ENCODE measurements at places on chromosomes 2 and 18.

DNA sequence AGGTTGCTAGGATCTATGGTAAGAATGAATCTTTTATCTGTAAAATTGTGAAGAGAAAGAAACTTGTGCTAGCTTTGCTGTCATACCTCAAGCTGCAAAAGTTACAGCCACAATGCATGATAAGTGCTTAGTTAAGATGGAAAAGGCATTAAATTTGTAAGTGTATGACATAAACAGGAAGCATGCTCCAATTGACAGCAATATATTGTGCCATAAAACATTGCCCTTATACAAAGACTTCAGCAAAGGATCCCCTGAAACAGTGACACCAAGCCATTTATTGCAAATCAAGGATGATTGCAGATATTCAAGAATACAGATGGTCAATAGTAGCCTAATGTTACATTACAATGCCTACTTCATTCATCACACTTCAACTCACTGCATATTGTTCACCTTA is 283.1 kb downstream of the CPS1 start:
- no peak for DNase-seq

DNA sequence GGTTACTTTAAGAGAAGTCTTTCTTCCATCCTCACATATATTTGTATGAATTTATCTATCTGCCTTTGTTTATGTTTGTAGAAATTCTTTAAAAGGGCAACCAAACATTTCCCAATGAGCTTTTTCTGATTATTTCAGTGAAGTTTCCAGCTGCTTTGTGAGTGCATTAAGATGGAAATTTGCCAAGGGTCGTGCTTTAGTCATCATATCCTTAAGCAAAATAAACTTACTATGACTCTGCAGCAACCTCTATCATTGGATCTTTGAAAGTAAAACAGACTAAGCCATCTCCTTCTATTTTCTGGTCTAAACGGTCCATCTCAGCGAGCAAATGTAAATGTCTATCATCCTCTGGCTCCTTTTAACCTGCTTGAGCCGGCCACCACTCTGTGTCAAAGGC is 489.3 kb downstream of the SOX11 start:
- DNase-seq = no peak

- DNase-seq = no peak
These were observed 14.2 kb upstream of the OXER1 start for GRCh38 chr2:42777883-42778805.

GRCh38 chr2:1663621-1664020 is 80.7 kb downstream of the PXDN start:
- DNase-seq = no peak

GRCh38 chr18:48003426-48004349 is 73.2 kb upstream of the SMAD2 start:
- DNase-seq = no peak

DNA sequence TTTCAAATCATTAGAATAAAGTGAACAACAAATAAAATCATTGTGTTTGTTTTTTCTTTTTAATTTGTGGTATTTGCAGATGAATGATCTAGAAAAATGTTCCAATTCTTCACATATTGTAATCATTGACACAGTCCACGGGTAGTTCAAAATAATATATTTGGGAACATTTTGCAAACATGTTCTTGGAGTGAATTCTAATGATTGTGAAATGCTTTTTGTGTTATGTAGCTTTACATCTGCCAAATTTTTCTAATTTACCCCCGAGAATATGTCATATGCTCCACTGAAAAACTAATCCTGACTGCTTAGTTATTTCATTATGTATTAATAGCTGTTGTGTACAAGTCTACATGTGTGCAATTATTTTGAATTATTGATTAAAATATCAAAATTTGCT is 1468.4 kb upstream of the NXPH2 start:
- no peak for DNase-seq

GRCh38 chr2:105912081-105912480 is 167.4 kb downstream of the NCK2 start:
- no peak for DNase-seq

GRCh38 chr2:165227571-165227970 is 11.6 kb upstream of the SCN2A start:
- DNase-seq = no peak

DNA sequence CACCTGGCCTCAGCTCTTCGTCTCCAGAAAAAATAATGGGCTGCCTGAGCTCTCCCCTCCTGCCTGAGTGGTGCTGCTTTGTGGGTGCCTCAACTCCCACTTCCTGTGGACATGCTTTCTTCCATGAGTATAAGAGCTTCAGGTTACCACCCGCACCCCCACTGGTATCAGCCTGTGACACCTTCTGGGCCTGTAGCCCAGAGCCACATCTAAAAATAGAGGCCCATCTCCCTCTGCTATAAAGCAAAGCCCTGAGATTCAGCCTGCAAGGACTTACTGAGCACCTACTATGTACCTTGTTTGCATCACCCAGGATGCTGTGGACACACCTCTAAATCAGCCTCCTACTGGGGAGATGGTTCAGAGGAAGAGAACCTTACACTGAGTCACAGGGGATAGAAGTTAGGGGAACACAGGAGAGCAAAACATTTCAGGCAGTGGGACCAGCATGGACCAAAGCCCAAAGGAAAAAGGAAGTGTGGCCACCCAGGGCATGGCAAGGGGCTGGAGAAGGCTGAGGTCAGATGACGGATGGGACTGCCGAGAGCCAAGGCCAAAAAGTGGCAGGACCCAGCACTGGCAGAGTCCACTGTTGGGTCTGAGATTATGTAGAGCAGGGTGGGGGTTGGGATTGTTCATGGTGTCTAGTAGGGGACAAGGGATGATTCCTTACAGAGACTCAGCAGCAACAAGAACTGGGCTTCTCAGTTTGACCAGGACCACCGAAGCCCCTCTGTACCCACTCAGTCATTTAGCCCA is 123.7 kb upstream of the PPP1CB start:
- no peak for DNase-seq

GRCh38 chr2:71948781-71949536 is 198.7 kb downstream of the CYP26B1 start:
- no peak for DNase-seq

DNA sequence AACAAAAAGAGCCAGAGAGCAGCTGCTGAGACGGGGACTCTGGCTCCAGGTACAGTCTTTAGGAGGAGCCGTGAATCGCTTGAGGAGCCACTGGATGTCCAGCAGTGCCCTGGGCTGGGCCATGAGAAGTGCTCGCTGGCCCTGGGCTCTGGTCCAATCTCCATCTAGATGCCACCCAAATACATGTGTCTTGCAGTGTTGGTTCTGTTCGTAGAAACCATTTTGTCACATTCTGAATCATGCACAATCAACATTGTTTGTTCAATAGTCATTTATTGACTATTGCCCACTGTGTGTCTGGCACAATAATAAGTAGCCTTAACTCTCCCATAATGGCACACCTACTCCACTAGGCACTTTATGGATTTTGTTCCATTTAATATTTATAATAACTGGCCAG is 26.1 kb downstream of the TYMS start:
- DNase-seq = no peak

GRCh38 chr18:8468921-8469335 is 140.3 kb upstream of the RAB12 start:
- no peak for DNase-seq

GRCh38 chr18:53944721-53945120 is 279.7 kb downstream of the MBD2 start:
- no peak for DNase-seq

- DNase-seq = no peak
These were observed 55.7 kb downstream of the ZC3H8 start for GRCh38 chr2:112199188-112199587.

- DNase-seq = no peak
These were observed 22.9 kb upstream of the STAM2 start for GRCh38 chr2:152198499-152198898.

DNA sequence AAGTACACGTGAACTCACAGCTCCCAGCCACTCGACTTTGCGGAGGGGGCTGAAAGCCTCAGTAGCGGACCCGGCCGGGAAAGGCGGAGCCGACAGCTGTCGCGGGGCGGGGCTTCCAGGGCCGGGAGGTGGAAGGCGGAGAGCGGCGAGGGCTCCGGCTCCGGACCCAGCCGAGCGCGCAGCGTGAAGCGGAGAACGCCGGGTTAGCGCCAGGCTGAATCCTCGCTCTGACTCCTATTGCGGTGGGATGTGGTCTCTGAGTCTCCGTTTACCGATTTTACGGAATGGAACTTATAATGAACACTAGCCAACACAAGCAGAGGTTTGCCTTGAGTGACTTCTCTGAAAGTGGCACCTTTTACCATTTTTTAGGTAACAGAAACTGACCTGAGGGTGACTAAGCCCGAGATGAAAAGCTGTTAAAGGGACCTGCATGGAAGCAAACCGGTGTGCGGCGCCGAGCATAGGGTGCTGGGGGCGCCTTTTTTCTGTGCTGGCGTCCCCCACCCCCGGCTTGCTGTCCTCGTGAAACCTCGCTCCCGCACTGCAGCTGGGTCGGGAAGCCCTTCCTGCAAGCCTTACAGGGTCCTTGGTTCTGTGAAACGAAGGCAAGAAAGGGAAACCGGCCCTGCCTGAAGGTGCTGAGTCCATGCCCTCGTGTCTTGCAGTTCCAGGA is 72.9 kb downstream of the EN1 start:
- DNase-seq = no peak

DNA sequence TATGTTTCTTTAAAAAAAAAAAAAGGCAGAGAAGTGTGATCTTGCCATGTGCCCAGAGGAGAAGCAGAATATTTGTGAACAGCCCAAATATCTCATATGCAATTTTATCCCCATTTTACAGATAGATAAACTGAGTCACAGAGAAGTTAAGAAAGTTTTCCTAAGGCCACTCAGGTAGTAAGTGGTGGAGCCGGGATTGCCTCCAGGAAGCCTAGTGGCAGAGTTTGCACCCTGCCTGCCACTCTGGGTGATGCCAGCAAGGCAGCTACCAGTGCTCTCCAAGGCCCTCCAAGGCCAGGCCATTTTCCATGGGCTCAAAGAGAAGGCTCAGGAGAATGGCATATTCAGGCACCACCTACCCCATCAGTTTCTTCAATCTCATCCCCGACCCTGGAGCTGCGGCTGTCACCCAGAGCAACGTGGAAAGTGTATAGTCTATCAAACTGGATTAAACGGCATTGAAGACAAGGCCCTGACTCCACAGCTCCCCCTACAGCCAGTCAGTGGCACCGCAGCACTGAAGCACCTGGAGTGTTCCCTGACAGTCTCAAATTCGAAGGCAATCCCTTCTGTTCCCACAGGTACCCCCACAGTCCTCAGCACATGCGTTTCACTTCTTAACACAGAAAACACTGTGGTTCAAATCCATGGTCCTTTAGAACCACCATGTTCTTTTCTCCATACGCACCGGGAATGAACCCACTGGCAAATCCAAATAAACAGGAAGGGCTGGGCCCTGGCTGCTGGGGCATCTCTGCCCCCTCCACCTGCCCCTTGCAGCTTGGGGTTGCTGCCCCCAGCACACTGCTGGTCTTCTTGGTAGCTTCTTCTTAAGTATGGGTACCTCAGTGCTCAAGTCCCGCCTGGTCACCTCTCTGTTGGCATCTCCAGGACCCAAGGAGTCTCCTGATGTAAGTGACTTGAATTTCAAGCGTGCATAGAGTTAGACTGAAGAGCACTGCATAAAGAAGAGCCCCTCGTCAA is 175.3 kb downstream of the INHBB start:
- no peak for DNase-seq

- no peak for DNase-seq
These were observed 340.1 kb downstream of the ZNF804A start for GRCh38 chr2:184938221-184938985.

DNA sequence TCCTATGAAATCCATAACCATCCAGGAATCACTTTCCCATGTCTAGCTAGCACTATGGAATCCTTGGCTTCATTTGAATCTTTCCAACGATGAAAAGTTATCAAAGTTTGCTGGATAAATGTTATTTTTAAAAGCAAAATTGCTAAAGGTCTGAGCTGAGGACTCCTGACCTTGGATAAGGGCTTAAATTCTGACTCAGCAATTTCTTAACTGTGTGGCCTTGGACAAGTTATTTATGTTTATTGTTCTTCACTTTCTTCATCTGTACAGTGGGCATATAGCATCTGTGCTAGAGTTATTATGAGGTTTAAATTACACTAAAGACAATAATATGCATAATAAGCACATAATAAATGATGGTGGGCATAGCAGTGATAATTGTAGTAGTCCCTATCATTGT is 227.5 kb downstream of the KCNS3 start:
- no peak for DNase-seq

- no peak for DNase-seq
These were observed 63.7 kb downstream of the RNF152 start for GRCh38 chr18:61829108-61829507.

DNA sequence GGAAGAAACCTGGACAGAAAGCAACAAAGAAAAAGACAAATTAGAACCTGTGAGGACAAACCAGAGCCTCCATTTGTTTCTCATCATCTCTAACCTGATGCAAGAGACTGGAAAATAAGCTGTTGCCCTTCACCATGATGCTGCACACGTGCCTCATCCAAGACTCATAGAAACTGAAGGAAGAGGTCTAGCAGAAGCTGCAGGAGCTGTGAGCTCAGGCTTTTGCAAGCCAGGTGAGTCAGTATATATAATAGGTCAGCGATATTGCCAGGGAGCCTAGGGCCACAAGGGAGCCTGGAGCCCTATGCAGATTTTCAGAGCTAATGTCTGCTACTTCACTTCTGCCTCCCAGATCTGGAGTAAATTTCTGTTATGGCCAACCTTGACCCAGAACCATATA is 163.1 kb downstream of the LNPK start:
- DNase-seq = no peak

DNA sequence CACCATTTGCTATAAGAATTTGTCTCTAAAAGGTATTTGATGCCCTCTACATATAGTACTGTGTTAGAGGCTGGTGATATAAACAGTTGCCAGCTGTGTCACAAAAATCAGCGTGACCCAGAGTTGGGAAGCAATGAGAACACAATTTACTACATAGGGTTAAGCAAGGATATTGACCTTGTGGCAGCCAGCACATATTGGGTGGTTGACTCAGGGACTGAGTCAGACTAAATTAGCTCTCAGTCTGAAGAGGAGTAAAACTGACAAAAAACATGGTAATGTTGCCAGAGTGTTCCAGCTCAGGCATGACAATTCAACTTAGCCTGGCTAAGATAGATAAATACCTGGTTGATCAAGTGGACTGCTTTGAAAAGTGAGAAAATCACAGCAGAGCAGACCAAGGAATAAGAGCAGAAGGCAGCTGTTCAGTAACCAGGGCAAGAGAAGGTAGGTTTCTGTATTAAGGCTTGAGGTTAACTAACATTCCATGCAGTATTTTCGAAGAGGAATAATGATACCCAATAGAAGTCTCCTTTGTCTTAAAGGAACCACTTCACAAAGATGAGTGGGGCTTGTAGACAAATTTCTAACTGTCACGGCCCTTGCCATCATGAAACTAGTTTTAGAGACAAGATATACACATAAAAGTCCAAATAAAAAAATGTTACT is 108.2 kb upstream of the ERBB4 start:
- no peak for DNase-seq

GRCh38 chr2:101311696-101312017 is 3.2 kb upstream of the RNF149 start:
- no peak for DNase-seq
